ENCODE measurements at places on chromosomes 3 and 15.

- no peak for DNase-seq
Observed at GRCh38 chr15:73108676-73109075, 56.4 kb downstream of the NEO1 start.

DNA sequence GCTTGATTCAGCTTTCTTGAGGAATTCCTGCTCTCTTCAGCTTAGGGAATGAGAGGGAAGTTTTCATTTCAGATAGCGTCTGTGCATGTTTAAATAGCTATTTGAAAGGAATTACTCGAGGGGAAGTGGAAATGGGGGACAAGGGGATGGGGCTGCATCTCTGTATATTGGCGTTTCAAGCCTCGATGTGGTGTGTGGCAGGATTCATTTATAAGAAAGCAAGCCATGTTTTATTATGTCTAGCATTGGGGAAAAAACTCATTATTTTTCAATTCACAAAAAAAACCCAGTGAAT lies 1.0 kb downstream of the ATP2C1 start:
- no peak for DNase-seq

DNA sequence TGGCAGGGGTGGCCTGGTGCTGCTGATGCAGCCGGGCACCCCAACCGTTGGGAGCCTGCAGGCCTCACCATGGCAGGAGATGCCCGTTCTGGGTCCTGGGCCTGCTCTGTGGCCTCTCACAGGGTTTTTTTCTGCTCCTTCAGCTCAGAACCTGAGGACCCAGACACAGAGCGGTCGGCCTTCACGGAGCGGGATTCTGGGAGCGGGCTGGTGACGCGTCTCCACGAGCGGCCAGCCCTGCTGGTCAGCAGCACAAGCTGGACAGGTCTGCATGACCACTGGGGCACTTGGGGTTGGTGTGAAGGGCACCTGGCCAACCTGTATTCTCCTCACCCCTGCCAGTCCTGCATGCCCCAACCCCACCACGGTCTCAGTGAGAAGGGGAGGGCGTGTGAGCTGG lies 10.3 kb downstream of the ALG1L2 start:
- no peak for DNase-seq

- no peak for DNase-seq
Observed at GRCh38 chr3:158165730-158166129, 55.8 kb downstream of the RSRC1 start.

DNA sequence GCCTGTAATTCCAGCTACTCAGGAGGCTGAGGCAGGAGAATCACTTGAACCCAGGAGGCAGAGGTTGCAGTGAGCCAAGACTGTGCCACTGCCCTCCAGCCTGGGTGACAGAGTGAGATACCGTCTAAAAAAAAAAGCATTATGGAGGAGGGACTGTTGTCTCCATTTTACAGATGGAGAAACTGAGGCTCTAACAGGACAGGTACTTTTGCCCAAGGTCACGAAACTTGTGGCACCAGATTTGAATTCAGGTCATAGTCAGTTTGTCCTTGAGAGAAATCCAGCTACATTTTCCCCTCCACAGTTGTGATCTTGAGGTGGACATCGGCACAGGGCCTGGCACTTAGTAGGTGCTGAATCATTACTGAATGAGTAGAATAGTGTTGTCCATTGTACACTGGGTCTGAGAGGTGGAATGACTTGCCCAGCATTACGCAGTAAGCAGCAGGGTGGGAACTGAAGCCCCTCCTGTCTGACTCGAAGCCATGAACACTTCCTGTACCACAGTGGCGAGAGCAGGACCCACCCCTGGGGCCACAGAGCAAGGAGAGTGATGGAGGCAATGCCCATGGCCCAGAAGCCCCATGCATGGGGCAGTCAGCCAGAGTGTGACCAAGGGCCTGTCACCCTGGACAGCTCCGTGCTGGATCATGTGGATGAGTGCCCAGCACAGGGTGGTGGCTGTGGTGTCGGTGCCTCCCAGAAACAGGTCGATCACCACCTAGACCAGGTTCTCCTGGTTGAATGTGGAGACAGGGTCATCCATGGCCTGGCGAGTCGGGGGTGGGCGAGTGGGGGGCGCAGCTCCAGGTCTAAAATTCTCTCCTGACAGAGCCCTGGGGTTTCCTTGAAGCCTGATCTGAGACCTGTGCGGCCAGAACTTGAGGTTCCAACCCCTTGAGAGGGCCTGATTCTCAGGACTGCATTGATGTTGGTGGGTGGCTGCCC lies 20.4 kb upstream of the PARL start:
- DNase-seq: no peak

- DNase-seq: no peak
Observed at GRCh38 chr3:95327478-95327877, 1264.6 kb downstream of the NSUN3 start.

DNA sequence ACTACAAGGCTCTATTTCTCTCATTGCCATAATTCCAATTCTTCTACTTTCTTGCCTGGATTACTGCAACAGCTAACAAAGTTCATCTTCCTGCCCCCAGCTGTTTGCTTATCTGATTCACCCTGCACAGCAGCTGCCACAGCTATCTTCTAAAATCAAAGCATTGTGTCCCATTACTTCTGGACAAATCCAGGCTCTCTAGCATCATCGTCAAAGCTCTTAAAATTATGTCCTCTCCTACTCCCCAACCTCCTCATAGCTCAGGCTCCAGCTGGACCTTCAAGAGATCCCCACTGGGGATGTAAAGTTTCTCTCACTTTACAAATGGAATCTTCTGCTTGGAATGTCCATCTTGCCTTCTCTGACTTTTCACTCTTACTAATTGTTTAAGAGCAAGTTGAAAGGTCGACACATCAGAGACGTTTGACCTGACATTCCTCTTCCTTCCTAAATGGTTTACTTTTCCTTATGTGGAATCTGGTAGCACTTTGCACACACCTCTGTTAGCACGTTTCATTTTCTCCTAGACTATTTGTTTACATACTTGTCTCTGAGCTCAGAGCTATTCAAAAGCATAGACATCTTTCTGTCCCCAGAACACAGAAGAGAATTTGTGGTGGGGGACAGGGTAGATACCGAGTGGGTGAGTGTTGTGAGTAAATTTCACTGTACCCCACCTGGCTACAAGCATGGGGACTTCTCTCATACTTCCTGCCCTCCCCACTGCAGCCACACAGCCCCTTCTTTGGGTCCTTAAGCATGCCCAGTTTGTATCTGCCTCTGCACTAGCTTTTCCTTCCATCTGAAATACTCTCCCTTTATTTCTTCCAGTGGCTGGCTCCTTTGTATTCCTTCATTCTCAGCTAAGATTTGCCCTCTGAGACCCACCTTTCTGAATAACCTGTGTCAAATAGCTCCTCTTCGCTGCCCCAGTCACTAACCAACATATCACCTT lies 77.9 kb downstream of the SERPINI1 start:
- no peak for DNase-seq

DNA sequence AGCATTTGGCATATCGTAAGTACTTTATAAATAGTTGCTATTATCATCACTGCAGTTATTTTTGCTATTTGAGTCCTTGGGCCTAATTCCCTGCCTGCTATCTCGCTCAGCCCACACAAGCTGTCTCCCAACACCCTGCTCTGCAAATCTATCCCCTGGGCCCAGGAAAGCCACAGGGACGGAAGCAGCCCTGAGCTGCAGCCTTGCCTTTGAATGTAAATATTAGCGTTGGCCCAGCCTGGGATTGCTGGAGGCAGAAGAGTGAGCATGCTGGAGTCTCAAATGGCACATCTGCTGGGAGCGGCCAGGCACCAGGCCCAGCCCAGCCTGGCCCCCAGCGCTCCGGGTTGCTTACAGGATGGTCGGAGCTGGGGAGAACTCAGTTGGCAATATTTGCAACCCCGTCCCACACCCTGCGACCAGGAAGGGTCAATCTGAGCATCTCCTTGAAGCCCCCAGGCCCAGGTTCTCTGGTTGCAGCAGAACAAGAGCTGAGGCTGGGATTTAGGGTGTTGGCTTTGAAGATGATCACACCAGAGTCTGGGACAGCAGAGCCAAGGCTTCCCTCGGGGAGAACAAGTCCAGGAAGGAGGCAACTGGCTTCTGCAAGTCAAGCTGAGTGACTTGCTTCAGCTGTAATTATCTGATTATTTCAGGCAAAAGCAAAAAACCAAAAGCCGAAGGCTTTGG lies 529.6 kb downstream of the SHQ1 start:
- DNase-seq: no peak

- no peak for DNase-seq
Observed at GRCh38 chr15:77584201-77584600, 48.5 kb downstream of the LINGO1 start.

DNA sequence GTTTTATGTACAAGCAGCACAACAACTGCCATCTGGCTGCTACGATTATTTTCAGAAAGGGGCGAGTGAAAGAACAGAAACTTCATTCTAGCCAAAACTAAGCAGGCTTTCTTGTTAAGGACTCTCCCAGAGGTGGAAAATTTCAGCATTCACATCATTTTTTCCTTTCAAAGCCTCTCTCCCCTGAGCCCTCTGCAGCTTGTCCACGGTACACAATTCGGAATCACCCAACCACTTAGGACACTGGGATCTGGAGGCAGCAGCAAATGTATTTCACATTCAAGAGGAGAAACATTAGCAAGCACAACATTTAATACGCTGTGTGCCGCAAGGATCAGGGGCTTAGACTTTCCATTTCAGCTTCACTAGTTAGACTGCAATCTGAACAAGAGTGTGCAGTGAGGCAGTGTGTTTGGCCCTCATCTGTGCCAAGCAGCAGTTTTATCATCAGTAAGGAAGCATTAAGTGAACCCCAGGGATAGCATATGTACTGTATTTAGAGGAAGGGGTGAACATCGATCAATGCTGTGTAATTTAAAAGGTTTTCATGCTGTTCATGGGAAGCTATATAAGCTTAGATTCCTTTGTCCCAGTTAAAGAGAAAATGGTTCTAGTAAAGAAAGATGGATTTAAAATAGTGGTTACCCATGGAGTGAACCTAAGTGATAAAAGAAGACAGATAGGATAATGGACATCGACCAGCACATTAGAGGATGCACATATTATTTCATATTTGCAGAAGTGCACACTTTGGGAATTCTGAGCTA lies 504.9 kb downstream of the TBL1XR1 start:
- no peak for DNase-seq
